ENCODE measurements at places on chromosomes 12 and 14.

- peak; percentile 32 for DNase-seq
Measured at GRCh38 chr12:46269429-46270241, 792 bp upstream of the SLC38A1 start.

DNA sequence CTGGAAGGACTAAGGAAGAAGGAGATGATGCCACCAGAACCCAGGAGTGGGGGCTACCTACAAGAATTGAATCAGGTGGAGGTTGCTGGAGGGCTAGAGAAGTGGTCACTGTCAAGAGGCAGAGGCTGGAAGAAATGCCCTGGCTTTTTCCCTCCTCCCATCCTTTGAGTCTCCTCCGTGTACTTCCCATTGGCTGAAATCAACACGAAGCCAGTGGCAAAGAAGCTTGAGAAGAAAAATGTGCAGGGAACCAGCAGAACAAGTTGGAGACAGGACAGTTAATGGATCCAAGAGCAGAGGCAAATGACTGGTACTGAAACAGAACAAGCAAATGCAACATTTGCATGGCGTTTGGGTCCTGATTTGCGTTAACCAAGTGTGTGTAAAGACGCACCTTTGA lies 9.1 kb upstream of the FBLN5 start:
- no peak for DNase-seq

DNA sequence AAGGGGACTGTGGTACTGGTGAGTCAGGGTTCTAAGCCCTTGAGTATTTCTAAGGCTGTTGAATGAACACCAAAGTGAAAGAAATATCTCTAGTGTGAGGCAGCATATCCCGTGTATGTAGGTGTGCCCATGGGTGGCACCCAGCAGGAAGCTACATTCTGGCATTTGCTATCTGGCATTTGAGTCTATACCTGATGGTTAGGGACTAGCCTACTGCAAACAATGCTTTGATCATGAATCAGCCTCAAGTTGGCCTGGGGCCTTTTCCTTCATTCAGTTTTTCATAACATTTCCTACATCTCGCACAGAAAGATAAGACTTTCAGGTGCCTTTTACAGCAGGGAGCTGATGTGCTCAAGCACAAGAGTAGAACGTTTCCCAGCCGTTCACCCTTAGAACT lies 85.7 kb upstream of the E2F7 start:
- DNase-seq: no peak

GRCh38 chr12:57717131-57717530 lies 21.4 kb downstream of the AGAP2 start:
- no peak for DNase-seq

DNA sequence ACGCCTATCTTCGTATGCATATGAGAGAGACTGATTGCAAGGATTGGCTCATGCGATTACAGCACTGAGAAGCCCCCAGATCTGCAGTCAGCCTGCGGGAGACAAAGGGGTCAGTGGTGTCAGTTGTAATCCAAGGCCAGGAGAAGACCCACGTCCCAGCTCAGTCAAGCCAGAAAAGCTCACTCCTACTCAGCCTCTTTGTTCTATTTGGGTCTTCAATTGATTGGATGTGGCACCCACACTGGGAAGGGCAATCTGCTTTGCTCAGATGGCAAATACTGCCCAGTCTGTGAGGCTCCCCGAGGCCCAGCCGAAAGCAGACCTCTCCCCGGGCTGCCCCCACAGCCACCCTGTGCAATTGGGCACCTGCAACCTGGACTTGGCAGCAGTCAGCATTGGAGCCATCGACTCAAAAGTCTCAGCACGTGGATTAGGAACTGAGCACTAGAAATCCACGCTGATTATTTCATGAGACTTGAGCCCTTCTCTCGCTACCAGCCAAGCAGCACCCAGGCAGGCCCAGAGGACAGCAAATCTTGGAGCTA lies 39.6 kb upstream of the TMEM179 start:
- no peak for DNase-seq

GRCh38 chr12:24499151-24500146 lies 449.5 kb downstream of the BCAT1 start:
- DNase-seq: peak; percentile 40

GRCh38 chr12:89825591-89826449 lies 117.2 kb upstream of the ATP2B1 start:
- DNase-seq: peak; percentile 26

- no peak for DNase-seq
Measured at GRCh38 chr14:65431951-65432350, 19.4 kb downstream of the FUT8 start.

GRCh38 chr12:20272801-20273200 lies 95.5 kb upstream of the PDE3A start:
- no peak for DNase-seq

DNA sequence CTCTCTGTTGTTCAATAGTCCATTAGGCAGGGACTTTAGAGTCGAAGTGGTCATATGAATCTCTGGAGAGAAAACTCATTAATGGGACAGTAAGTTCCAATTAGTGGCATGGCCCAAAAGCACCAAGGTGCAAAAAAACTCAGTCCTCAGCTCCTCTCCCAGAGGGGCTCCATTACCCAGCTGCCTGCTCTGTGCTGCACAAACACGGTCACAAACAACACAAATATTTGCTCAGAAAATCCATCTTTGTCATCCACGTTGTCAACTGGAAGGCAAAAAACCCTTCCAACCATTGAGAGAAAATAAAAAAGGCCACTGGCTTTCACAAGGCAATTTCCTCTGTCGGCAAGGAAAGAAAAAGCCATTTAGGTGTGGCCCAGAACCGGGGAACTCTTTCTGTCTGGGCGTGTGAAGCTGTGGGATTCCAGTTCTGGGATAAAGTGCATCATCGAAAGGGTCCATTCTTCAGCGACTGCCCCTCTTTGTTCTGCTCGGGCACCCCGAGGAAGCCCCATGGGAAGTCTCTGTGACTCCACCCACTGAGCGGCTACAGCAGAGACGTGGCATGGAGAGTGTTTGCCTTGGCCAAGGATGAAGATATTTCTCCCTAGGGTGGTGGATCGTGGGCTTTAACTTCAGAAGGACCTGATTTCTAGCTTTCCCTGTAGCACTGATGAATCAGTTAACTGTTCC lies 137.6 kb downstream of the VRK1 start:
- no peak for DNase-seq

DNA sequence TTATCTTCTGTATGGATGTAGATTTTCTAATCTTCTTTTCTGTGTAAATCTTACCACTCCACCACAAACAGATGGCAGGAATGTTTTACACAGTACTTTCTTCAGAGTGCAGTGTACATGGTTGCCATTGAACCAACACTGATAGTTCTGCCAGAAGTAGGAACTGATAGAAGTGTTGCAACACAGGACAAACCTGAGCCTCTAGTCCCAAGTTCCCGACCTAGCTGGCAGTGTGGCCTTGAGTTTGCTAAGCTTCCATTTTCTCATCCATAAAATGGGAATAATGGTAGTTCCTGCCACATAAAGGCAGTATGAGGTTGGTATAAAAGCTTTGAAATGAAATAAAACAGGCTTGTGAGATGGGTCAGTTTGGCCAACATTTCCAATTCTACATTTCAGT lies 50.8 kb upstream of the SAV1 start:
- DNase-seq: no peak

- no peak for DNase-seq
Measured at GRCh38 chr12:2290516-2291065, 237.8 kb downstream of the CACNA1C start.

Data from RCC 7860 (cell line).